ENCODE measurements at places on chromosomes 7 and 10.

DNA sequence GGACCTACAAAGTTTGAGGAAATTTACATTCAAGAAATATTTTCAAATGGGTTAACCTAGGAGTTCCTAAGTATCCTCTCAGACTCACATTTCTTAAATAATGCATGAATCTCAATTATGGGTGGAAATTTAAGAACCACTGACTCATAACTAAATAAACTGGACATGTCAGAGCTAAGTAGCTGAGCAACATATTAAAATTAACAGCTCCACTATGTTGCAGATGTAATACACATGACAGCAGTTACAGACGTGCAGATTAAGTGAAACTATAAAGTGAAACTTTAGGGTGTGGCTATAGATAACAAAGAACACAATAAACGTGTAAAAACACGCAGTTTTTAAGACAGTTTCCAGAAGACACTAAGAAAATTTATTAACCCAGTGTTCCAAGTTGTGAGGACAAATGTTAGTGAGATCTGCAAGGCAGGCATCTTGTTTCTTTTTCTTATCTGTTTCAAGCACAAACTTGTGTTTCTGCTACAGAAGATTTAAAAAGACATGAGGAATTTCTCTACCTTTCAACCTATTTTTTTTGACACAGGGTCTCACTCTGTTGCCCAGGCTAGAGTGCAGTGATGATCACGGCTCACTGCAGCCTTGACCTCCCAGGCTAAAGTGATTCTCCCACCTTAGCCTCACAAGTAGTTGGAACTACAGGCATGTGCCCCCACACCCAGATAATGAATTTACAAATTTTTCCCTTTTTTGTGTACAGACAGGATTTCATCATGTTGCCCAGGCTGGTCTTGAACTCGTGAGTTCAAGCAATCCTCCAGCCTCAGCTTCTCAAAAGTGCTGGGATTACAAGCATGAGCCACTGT is 25.3 kb downstream of the DNMBP start:
- no peak for DNase-seq

DNA sequence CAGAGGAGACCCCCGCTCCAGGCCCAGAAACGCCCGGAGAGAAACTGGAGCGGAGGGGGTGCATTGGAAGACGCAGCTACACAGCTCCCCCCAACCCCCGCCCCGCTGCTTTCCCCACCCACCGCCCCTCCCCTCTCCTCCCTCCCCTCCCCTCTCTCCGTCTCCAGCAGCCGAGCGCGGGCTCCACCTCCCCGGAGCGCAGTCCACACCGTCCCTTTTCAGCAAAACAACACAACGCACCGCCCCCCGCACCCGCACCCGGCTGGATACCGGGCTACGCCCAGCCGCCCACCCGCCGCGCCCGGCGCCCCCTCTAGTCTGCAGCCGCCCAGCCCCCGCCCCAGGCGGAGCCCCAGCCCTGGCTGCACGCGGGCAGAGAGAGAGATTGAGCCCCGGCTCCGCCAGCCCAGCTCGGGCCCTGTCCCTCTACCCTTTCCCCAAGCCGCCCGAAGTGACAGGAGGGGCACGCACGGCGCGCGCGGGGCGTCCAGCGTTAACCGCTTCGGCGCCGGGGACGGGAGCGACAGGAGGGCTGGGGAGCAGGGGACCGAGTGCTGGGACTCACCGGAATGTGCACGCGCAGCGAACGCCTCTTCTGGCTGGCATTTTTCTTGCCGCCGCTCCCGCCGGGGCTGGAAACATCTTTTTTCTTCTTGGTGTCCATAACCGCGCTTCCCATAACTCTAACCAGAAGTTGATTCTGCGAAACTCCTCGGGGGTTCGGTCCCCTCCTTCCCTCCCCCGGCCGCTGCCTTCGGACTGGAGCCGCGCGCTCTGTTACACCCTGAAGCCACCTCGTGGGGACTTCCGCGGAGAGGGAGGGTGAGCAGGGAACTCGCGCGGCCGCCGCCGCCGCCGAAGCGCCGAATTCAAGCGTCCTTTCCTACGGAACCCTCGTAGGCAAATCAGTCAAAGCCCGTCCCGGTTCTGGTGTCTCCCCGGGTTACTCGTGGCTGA is 695 bp downstream of the PRKAG2 start:
- peak; percentile 97 for DNase-seq

DNA sequence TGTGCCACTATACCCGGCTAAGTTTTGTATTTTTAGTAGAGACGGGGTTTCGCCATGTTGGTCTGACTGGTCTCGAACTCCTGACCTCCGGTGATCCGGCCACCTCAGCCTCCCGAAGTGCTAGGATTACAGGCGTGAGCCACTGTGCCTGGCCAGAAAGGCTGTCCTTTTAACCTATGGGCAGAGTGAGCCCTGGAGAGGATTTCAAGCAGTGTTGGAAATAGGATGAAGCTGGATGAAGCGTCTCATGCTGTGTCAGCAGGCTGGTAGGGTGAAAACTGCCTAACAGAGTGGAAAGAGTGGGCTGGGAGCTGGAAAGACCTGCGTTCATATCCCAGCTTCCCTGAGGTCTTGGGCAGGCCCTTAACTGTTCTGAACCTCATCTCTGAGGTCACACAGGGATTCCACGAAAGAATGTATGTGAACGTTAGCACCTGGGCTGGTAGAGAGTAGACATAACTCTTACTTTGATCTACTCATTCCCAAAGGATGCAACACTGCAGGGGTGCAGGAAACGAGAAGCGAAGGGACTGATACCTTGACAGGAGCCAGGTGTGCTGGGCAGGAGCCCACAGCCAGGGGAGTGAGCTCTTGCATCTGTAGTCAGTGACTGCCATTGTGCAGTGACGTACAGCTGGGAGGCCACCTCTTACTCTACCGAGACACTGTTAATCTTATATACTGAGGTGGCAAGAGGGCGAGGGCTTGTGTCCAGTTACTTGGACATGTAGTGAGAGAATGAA is 34.1 kb downstream of the WBP1L start:
- DNase-seq: no peak

DNA sequence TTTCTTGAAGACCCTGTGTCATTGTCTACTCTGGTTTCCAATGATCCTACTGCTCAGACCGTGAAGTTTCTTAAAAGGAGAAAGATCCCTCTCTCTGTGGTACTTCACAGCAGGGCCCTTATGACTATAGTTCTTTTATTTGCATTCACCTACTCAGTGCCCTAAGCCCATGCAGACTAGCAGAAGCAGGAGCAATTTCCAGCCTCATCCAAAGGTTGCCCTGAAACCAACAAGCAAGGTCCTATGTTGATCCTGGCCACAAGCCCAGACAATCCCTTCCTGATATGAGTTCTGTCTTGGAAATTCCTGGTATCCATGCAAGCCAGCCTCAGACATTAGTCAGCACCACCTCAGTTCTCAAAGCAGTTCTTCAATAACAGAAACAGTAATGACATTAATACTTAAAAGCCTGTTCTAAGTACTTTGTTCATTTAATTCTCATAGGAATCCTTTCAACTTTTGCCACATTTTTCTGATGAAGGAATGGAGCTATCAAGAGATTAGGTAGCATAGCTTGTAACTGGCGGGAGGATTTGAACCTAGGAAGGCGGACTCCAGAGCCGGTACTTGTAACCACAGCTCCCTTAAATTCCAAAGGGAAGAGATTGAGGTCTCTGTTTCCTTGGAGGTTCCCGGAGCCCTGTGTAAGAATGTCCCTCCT is 58.1 kb upstream of the ST8SIA6 start:
- no peak for DNase-seq

- peak; percentile 73 for DNase-seq
These were observed at the start of gene GDF10 for GRCh38 chr10:47299611-47300428. TSS of gene GDF10 (plus strand) at chr10:47300197. CDS start at chr10:47300652, 455 bp downstream.

- no peak for DNase-seq
These were observed 38.6 kb downstream of the MAGI2 start for GRCh38 chr7:79414910-79415309.

DNA sequence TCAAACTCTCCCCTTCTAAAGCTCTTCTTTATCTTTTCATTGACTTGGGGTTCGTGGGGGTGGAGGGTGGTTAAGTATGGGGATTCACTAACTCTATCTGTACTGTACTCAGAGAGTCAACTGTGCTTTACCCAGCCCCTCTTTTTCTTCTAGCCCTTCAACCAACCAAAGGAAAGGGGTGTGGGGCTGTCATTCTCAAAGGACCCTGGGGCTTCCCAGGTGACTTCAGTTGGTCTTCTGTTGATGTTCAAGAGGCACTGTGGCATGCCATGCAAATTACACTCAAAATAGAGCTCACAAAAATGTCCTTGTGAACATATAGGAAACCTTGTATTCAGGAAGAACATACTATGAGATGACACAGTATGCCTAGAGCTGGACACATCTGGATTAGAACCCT is 16.9 kb upstream of the RHOBTB1 start:
- no peak for DNase-seq

DNA sequence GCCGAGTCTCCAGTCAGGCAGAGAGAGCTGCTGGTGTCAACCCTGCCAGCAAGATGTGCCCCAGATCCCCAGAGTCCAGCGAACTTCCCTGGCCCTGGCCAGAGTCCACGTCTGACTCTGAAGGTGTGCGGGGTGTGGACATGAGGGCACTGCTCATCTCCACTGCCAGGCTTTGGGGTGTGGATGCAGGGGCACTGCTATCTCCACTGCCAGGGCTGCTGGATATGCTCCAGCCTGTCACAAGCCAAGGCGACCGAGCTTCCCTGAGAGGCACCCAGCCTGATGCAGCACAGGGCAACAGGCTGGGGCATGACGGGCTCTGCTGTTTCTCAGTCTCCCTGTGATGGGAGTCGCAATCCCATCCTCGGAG is 596.8 kb downstream of the PTPRN2 start:
- DNase-seq: peak; percentile 74

DNA sequence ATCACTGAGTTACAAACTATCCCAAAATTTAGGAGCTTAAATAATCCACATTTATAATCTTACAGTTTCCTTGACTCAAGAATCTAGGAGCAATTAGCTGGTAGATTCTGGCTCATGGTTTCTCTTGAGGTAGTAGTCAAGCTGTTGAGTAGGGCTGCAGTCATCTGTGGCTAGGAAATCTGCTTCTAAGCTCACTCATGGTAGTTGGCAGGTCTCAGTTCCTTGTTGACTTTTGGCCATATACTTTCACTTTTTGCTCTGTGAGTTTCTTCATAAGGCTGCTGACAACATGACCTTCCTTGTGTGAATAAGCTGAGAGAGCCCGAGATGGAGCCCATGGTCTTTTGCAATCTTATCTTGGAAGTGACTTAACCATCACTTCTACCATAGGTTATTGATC is 10.8 kb upstream of the ETV1 start:
- no peak for DNase-seq

- no peak for DNase-seq
These were observed 11.6 kb downstream of the ZDHHC6 start for GRCh38 chr10:112434988-112435619.

Data from SK-N-SH (cell line).